Keratinocyte (primary cell): ENCODE measurements at places on chromosomes 11 and 22. TPM values are rescaled to one million over a fixed set of nuclear protein-coding genes. Genes with fewer than 3 reads are reported as not detected.

GRCh38 chr22:30340911-30341685 lies 14.4 kb upstream of the TBC1D10A start:
- no peak for DNase-seq

HTR3B gene
- not detected in 3 replicates for polyA plus RNA-seq

DNA sequence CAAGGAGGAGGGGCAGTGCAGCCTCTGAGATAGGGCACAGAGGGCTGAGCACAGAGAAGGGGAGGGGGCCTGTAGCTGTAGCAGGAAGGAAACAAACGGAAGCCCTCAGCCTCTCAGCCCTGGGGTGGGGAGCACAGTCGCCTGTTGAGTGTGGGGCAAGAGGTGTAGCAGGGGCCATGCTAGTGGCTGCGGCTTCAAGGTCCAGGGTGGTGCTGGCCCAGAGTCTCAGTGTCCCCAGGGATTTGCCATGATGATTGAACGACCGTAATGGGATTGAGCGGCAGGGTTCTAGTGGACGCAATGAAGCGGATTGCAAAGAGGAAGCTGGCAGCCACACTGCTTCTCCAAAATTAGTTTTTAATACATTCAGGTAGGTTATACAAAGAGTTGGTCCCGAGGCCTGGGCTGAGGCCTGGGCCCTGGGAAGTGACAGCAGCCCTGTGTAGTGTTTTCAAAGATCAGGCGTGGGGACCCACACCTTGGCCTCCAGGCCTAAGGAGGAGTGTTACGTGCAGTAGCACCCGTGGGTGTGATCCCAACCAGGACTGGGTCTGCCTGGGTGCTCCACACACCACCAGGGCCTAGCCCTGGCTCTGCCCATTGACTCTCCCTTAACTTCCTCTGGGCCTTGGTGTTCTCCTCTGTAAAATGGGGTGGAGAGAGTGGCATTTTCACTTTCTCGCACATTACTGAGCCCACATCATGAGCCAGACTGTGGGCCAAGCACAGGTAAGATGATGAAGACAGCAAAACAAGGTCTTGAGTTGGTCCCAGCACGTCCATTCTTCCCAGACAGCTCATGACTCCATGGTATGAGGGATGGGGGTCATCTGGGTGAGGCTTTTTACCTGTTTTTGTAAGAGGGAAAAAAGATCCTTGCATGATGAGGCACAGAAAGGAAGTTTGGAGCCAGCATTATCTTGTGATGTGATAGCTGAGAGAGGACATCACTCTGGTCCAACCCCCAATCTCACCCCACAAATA lies 13.1 kb downstream of the LRRC32 start:
- DNase-seq: no peak

DNA sequence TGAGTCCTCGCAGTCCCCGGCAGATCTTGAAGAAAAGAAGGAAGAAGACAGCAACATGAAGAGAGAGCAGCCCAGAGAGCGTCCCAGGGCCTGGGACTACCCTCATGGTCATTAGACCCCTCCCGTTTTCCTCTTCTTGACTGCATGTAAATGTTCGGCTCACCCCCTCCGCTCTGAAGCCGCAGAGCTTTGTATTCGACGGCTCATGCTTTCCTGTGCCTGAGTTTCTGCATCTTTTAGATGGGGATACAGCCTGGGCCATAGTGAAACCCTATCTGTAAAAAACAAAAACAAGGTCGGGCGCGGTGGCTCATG lies 7.7 kb downstream of the USP18 start:
- no peak for DNase-seq

SCT gene
- not detected in 3 replicates for polyA plus RNA-seq

GRCh38 chr11:61526956-61527731 lies 18.6 kb downstream of the LRRC10B start:
- DNase-seq: no peak

- DNase-seq: no peak
Measured at GRCh38 chr11:122202951-122203456, 87.0 kb upstream of the BLID start.
